ENCODE measurements at places on chromosomes 2 and 18.

GRCh38 chr2:240876035-240876474 is 7.4 kb downstream of the AGXT start:
- no peak for DNase-seq

DNA sequence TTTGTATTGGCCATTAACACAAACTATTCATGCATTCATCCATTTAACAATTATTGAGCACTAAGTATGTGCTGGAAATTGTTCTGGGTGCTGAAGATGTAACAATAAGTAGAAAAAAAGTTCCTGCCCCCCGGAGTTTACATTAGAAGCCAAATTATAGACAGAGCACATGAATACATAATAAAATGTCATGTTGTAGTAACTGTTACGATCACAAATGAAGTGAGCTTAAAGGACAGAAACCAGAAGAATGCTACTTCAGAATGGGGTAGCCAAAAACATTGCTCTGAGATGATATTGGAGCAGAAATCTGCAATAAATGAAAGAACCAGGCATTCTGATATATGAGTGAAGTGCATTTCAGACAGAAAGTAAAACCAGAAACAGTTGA is 256.0 kb upstream of the SETBP1 start:
- DNase-seq, result no peak

GRCh38 chr2:96762529-96763311 is 2.0 kb downstream of the CNNM4 start:
- DNase-seq, result no peak

DNA sequence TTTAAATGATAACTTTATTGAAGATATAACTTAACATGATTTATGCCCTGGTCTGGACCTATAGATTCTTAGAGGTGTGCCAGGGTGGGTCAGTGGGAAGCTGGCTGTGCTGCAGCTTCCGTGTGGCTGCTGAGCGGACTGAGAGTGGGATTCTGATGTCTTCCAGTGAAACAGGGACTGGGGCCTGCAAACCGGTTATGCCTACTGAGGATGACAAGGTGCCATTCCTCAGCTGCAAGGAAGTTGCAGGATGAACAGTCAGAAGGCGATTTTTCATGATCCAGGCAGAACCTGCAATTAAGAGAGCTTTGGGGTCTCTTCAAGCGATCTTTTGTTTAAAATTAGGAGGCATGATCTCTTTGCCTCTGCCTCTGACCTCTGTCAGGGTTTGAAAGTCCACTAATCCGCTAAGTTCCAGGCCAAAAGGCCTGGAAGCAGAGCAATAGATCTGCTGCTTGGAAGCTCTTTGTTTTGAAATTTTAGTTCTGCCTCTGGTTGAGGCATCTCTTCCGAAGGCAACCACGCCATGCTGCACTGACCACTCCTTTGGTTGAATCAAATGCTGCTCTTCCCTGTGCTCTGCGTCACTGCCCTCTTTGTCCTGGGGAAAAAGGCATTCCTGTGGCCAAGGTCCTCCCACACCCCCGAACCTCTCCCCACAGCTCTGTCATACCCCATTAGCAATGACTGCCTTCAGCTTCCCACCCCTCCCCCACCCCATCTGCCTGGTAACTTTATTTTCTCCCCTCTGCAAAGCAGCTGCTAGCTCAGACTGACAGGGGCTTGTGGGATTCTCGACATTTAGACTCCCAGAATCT is 2.0 kb downstream of the TMEM169 start:
- DNase-seq, result no peak

Data from stimulated activated CD4-positive, alpha-beta T cell treated with anti-CD3 and anti-CD28 coated beads, Interleukin-1b, Interleukin-23, amount 100 ng/mL, for 24 hours (primary cell).